ENCODE measurements at places on chromosomes 2 and 18. TPM values are rescaled to one million over a fixed set of nuclear protein-coding genes. Genes with fewer than 3 reads are reported as not detected.

The NEURL3 gene
- not detected for total RNA-seq

The ABCA12 gene
- 12.6 TPM for total RNA-seq

The CRYGC gene
- total RNA-seq: not detected

The RFTN2 gene
- not detected for total RNA-seq

The TOGARAM2 gene
- not detected for total RNA-seq

The PMAIP1 gene
- total RNA-seq: 0.79 TPM

The CYP26B1 gene
- 85.6 TPM for total RNA-seq

The CPLX4 gene
- total RNA-seq: not detected

The LAPTM4A gene
- total RNA-seq: 316 TPM

The LOXL3 gene
- not detected for total RNA-seq

The MBP gene
- total RNA-seq: 83.7 TPM

The APLF gene
- total RNA-seq: 2.8 TPM

The CELF4 gene
- not detected for total RNA-seq

The TTN gene
- under 0.01 TPM for total RNA-seq

The DCC gene
- under 0.01 TPM for total RNA-seq

The DES gene
- under 0.01 TPM for total RNA-seq

The CXCR1 gene
- not detected for total RNA-seq

The ZBTB7C gene
- total RNA-seq: not detected

The PUS10 gene
- 4.6 TPM for total RNA-seq

The FLACC1 gene
- 0.54 TPM for total RNA-seq

The FOXI3 gene
- not detected for total RNA-seq

The ACYP2 gene
- total RNA-seq: 10.8 TPM

The MC2R gene
- total RNA-seq: not detected

The SP140L gene
- 2.2 TPM for total RNA-seq

The NHEJ1 gene
- 23.6 TPM for total RNA-seq

The SLC38A11 gene
- total RNA-seq: 0.39 TPM

The ASPRV1 gene
- 0.33 TPM for total RNA-seq

The MFSD2B gene
- not detected for total RNA-seq

The SLC9A4 gene
- 0.79 TPM for total RNA-seq

The CCDC85A gene
- total RNA-seq: 2.0 TPM

The IL1R1 gene
- 135 TPM for total RNA-seq

The STPG4 gene
- 1.2 TPM for total RNA-seq

The MAP3K2 gene
- total RNA-seq: 47.1 TPM

The SERPINB4 gene
- not detected for total RNA-seq

The RAB11FIP5 gene
- total RNA-seq: 99.7 TPM

The ABCG8 gene
- not detected for total RNA-seq

The TUBA4B gene
- not detected for total RNA-seq

The SGPP2 gene
- total RNA-seq: not detected

The GPR17 gene
- total RNA-seq: not detected

The NDUFS1 gene
- total RNA-seq: 111 TPM

The APOB gene
- total RNA-seq: 0.22 TPM

The GPR39 gene
- 34.2 TPM for total RNA-seq

The HADHA gene
- 112 TPM for total RNA-seq

The CWC22 gene
- total RNA-seq: 13.3 TPM

The DCDC2C gene
- total RNA-seq: not detected

The PSMA8 gene
- total RNA-seq: not detected

The CD28 gene
- not detected for total RNA-seq
